ENCODE measurements at places on chromosomes 4 and X.

DNA sequence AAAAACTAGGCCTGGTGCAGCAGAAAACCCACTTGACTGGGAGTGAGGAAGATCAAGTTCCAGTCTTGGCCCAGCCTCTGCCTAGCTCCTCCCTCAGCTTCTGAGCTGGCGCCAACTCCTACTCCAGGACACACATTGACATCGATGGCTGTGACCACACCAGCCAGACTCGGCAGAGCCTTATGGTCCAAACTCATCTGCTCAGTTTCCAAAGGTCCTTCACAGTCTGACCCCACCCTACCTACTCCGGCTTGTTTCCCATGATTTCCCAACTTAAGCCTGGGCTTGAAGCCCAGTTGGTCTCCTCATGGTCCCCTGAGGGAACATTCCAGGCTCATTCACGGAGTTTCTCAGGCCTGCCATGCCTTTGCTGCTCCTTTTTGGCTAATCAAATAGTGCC, 10.1 kb downstream of the ELF4 start:
- DNase-seq, result no peak

DNA sequence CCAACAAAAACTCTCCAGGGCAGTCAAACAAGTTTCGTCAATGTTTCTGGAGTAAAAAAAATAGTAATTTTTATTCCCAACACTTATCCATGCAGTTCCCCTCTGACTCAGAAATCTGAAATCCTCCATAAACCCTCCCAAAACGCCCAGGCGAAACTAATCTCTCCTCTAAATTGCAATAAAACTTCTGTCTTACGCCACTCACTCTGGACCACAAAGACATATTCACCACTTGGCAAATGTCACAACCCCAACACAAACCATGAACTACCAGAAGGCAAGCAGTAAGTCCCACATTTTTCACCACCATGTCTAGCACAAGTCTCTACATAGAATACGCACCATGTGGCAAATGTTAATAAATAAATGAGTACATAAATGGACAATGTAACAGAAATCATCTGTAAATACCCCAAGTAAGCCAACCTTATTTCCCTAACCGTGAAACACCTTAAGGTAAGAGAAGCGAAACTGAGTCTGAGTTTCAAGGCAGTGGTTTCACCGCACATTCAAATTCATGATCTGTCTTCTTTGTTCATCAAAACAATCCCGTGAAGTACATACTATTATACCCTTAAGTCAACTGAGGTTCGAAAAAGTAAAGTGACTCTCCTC, 1.6 kb downstream of the PAPSS1 start:
- DNase-seq, result no peak

DNA sequence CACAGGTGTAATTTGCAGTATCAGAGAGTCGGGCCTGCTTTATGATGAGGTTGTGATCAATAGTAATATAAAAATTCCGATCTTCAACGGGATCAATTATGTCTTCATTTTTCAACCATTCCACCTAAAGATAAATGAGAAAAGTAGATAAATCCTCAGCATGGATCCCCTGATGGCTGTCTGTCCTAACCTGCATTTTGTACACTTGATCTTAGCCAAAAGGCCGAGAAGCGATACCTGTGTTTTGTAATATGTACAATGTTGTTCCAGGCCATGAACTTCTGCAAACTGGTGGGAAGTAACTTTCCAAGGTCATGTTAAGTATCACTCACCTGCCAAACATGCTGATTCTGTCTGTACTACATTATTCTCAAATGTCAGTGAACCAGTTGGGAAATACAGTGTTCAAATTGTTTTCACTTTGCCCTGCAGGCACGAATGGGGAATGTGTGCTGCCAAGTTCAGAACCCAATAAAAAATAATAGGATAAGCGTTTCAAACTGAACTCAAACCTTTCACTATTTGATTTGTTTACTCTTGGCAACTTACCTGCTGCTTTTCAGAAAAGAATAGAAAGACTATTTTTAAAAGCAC, 298.1 kb downstream of the UNC5C start:
- DNase-seq, result no peak

- no peak for DNase-seq
These were observed 8.5 kb upstream of the PPEF1 start for GRCh38 chrX:18698737-18699650.

- DNase-seq, result no peak
These were observed 23.3 kb downstream of the ADGRL3 start for GRCh38 chr4:61223385-61223784.

All from stimulated activated CD4-positive, alpha-beta T cell treated with anti-CD3 and anti-CD28 coated beads, Interleukin-1b, Interleukin-23, amount 100 ng/mL, for 1 hour (primary cell).